ENCODE measurements at places on chromosomes 3 and 15. TPM values are rescaled to one million over a fixed set of nuclear protein-coding genes. Genes with fewer than 3 reads are reported as not detected.

The RTP3 gene
- total RNA-seq = not detected

DNA sequence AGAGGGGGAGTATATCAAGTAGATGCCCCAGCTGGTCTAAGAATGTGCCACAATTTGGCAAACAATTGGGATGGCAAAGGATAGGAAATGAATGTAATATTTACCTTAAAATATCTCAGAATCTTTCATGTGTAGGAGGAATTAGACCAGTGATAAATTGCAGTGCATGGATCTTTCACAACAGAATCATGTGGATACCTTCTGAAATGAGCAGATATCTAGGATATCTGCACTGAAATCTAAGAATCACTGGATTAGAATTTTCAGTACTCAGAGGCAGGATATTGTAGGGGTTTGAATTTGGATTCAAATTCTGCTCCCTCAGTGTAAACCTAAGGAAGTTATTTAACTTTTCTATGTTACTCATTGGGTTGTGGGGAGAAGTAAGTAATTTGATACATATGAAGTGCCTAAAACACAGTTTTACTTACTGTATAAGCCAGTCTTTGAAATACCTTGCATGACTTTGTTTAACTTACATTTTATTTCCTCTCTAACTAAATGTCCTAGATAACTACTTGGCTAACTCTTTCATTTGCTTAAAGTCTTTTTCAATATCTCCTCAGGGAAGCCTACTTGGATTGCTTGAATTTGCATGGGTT, 8.8 kb downstream of the IL1RAP start:
- H3K27me3 ChIP-seq = no peaks in the 10 kb centered on the region
- no peak overlapping the region for H3K27ac ChIP-seq

The APH1B gene
- total RNA-seq = 11.8 TPM

GRCh38 chr3:138799822-138800221, 34.9 kb downstream of the PIK3CB start:
- H3K4me1 ChIP-seq = peaks cover 29% of the 10 kb centered on the region
- no peak for DNase-seq
- no peak overlapping the region for H3K4me3 ChIP-seq
- H3K27me3 ChIP-seq = no peaks in the 10 kb centered on the region
- peaks cover 2% of the 10 kb centered on the region for H3K36me3 ChIP-seq
- H3K27ac ChIP-seq = no peak overlapping the region

The CLDN11 gene
- not detected for total RNA-seq

DNA sequence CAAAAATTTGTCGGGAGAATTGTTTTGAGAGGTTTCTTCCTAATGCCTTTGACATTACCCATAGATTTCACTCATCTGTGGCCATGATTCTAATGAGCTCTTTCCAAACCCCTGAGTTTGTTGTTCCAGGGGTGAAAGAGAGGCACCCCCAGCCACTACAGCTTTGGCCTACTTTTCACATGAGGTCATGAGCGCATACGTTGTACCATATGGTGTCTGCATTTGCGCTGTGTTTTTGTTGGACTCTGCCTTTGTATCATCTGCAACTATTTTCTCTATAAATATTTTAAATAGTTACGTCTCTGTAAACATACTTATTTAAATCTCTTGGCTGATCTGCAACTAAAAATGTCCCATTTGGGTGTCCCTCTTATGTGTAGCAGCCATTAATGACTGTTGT, 107.9 kb downstream of the LRTM1 start:
- H3K27ac ChIP-seq = no peak overlapping the region
- H3K4me3 ChIP-seq = no peak overlapping the region
- no peaks in the 10 kb centered on the region for H3K36me3 ChIP-seq
- H3K27me3 ChIP-seq = no peaks in the 10 kb centered on the region

- H3K4me1 ChIP-seq = no peaks in the 10 kb centered on the region
- H3K36me3 ChIP-seq = no peaks in the 10 kb centered on the region
- no peak for DNase-seq
- H3K27ac ChIP-seq = no peak overlapping the region
- H3K27me3 ChIP-seq = no peaks in the 10 kb centered on the region
These were observed 853.7 kb downstream of the MCTP2 start for GRCh38 chr15:95085056-95085455.

DNA sequence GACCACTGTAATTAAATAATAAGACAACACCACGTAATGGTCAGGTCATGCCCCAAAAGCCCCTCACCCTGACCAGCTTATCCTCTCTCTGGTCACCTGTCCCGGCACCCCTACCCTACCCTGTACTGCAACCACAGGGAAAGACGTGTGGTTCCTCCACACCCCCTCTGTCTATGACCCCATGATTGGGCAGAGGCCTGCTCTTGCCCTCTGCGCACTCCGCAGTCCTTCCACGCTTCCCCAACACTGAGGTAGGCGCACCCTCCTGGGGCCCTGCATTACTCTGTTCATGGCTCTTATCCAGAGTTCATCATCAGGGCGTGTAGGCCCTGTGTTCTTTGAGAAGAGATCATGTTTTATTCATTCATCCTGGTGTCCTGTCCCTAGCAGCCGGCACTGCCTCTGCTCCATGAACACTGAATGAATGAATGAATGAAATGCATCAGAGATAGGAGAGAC, 33.8 kb downstream of the MGLL start:
- no peak for DNase-seq
- no peak overlapping the region for H3K4me3 ChIP-seq
- H3K4me1 ChIP-seq = peaks cover 4% of the 10 kb centered on the region
- H3K36me3 ChIP-seq = peaks cover 2% of the 10 kb centered on the region
- peak overlapping the region; percentile 51 for H3K27ac ChIP-seq
- peaks cover 47% of the 10 kb centered on the region for H3K27me3 ChIP-seq

GRCh38 chr3:76131396-76132153, 346.2 kb upstream of the ZNF717 start:
- no peaks in the 10 kb centered on the region for H3K4me1 ChIP-seq
- H3K36me3 ChIP-seq = no peaks in the 10 kb centered on the region
- H3K4me3 ChIP-seq = no peak overlapping the region
- no peaks in the 10 kb centered on the region for H3K27me3 ChIP-seq
- DNase-seq = no peak

DNA sequence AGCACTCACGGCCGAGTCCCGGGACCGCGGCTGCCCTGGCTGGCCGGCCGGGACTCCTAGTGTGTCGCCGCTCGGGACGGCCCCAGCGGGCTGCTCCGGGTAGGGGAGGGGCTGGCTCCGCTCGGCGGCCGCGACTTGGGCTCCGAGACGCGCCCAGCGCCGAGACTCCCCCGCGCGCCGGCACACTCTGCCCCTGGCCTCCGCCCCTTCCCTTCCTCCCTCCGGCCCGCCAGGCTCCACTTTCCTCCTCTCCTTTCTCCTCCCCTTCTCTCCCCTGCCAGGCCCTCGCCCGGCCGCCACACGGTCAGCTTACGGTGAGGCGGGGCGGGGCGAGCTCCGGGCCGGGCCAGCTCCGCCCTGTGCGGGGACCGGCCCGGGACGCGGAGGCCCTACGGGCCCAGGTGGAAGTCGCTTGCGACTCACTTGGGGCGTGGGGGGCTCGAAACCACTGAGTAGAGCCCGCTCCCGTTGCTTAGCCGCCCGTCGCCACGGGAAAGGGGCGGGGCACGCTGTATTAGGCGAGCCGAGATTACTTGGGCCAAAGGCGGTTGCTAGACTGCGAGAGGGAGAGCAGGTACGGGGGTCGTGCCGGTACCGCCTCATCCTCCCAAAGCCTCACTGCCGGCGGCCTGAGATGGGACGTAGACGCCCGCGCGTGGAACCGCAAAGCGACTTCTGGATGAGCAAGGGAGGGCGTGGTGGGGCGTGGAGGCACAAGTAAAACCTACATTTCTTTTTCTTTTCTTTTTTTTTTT, at the start of gene ITGB5:
TSS of gene ITGB5 (minus strand) at position 189 of the 755 bp plus-strand sequence. CDS start 365 bp downstream, outside the sequence.
- peak within 1 kb of the TSS; percentile 85 for H3K4me3 ChIP-seq
- H3K36me3 ChIP-seq = peaks cover 2% of the 10 kb centered on the region
- no peak for DNase-seq
- no peak within 1 kb of the TSS for H3K27ac ChIP-seq
- H3K4me1 ChIP-seq = peaks cover 10% of the 10 kb centered on the region
- peaks cover 50% of the 10 kb centered on the region for H3K27me3 ChIP-seq

The GOLGA8M gene
- 1.0 TPM for total RNA-seq

GRCh38 chr3:118755253-118755801, 279.3 kb downstream of the IGSF11 start:
- H3K4me1 ChIP-seq = peaks cover 3% of the 10 kb centered on the region
- no peak overlapping the region for H3K4me3 ChIP-seq
- no peak for DNase-seq
- peaks cover 13% of the 10 kb centered on the region for H3K27me3 ChIP-seq
- no peak overlapping the region for H3K27ac ChIP-seq
- no peaks in the 10 kb centered on the region for H3K36me3 ChIP-seq

DNA sequence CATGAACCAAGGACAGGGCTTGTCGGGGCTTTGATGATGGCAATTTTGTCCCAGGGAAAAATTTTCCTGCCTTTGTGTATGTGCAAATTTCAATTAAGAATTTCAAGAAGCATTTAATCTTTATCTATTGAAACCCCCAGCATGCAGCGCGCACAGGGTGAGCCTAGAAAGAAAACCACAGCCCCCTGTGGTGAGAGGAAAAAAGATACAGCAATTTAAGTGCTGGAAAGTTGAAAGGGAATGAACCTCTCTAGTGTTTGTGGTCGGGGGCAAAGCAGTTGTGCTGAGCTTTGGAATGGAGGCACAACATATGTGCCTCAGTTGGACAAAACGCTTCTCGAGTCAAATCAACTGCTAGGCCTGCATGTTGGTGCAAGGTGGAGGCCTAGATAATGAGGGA, 111.8 kb upstream of the C15orf61 start:
- H3K4me1 ChIP-seq = no peaks in the 10 kb centered on the region
- H3K36me3 ChIP-seq = no peaks in the 10 kb centered on the region
- H3K4me3 ChIP-seq = no peak overlapping the region

Measured in T-helper 17 cell (primary cell).